Stimulated activated CD4-positive, alpha-beta T cell treated with anti-CD3 and anti-CD28 coated beads, Interleukin-15, amount 100 ng/mL, for 1 hour (primary cell): ENCODE measurements at places on chromosomes 5 and 9.

DNA sequence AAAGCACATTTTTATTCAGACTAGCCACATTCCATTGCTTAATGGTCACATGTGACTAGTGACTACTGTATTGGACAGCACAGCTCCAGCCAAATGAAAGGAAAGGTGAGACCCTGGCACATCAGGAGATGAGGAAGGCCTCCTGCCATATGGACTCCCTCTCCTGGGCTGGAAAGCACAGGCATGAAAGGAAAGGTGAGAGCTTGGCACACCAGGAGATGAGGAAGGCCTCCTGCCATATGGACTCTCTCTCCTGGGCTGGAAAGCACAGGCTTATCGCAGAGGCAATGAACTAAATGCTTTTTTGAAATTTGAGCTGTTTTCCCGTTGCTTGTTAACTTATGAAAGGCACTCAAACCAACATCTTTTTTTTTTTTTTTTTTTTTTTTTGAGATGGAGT is 144.8 kb upstream of the SLC12A2 start:
- no peak for DNase-seq

GRCh38 chr5:117195076-117195475 is 620.5 kb upstream of the SEMA6A start:
- DNase-seq, result no peak

- no peak for DNase-seq
These were observed 24.7 kb upstream of the CNOT6 start for GRCh38 chr5:180469586-180469865.

DNA sequence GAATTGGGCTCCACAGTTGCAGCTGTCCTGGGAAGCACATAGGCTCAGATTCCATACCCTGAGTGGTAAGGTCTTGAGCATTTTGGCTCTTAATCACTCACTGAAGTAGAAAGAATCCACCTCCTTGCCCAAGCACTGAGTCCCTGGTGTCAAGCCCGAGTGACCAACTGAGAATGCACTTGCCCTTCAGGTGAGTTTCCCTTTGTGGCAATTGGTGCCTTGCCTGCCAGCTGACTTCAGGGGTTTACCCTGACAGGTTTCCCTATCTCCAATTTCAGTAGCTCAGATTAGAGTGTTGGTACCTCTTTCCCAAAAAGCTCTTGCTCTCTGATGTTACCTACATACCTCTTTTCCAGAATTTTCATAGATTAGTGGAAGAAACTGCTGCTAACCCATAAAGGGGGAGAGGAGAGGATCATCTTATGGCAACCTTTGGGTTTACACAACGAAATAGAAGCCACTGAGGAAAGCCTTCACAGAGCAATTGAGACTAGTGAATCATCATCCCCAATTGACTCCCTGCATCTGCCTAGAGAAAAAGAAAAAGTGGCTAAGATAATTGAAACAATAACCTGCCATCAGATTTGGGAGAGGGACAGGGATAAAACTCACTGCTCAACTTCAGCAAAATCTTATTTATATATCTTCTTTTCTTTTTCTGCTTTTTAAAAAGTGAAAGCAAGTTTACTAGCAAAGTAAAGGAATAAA is 48.6 kb downstream of the CCL28 start:
- no peak for DNase-seq

DNA sequence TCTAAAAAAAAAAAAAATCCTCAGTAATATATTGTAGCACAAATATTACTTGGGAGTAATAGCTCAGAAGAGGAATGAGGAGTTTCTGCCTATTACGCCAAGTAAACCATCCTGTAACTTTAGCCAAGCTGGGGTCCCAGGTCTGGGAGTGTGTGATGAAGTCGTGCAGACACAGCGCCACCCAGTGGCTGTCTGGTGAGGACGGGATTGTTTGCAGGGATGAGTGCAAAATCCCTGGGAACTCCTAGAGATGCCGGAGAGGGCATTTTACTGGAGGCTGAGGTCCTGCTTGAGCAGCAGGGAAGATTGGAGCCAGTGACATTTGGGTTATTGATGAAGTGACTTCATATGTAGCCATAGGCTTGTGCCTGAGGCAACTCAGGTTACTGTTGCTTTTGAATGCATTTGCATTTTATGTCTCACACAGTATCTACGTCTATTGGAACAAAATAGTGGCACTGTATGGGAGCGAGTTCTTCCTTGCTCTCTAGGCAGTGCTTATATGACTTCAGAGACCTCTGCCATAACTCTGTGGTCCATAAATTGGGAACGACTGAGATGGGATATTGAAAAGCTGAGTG is 72.8 kb downstream of the PSAT1 start:
- DNase-seq, result no peak

GRCh38 chr9:123191680-123192079 is 76.7 kb downstream of the STRBP start:
- no peak for DNase-seq

DNA sequence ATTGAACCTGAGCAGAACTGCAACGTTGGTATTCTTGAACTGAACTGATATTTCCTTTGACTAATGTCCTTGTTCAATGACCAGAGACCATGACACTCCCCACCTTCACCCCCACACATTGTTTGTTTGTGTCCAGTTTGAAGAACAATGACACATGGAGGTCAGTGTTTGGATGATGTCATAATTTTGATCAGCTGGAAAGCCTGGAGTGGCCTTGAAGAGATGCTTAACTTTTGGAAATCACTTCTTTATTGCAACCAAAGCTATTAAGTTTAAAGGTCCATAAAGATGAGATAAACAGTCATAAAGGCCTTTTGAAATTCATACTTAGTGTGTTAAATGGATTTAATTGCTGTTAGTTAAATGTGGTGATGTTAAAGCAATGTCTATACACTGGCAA is 92.7 kb downstream of the TMC1 start:
- DNase-seq, result no peak

- no peak for DNase-seq
These were observed 47.9 kb upstream of the ZBTB43 start for GRCh38 chr9:126756876-126757415.

GRCh38 chr5:122287101-122287500 is 24.9 kb upstream of the SNCAIP start:
- DNase-seq, result no peak

- DNase-seq, result no peak
These were observed 47.0 kb downstream of the KCNV2 start for GRCh38 chr9:2764353-2764752.

DNA sequence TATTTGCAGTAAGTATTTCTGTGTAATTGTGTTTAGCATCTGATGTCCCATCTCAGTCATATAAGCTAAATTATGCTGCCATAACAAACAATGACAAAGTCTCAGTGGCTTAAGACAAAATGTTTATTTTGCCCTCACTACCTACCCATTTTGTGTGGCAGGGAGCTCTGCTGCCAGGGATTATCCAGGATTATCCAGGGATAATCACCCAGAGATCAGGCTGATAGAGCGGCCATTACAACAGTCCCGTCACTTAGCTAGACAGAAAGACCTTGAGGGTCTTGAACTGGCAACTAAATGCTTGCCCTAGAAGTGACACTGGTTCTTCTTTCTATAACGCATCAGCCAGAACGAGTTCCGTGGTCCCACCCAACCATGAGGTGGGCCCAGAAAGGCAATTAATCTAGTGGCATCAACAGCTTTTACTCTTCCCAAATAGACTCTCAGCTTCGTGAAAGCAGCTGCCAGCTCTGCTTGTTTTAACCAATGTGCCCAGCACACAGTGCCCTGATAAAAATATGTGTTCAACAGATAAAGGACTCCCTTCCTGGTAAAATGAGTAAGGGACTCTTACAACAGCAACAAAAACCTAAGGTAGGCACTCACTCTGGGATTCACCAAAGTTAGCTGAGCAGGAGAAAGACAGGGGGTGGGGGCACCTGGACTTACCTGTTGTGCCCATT is 22.8 kb downstream of the CCDC69 start:
- DNase-seq, result no peak

- DNase-seq, result peak; percentile 55
These were observed 27.9 kb downstream of the USP20 start for GRCh38 chr9:129863059-129863690.

DNA sequence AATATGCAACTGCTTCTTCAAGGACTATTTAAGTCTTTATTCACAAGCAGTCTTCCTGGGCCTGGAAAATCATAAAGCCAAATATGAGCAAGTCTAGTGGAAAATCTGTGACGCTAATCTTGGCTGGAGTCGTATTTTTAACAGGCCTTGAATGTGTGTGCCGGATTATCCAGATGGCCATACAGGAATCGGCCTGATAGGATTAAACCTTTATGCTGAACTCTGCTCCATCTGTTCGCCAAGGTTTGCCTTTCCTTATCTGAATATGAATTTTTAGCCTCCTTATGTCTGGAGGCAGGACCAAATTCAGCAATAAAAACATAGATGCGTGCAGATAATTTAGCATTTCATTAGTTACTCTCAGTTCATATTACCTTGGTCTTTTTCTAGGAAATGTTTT is 294.5 kb downstream of the EBF1 start:
- no peak for DNase-seq

- DNase-seq, result no peak
These were observed 360.6 kb downstream of the NR2F1-AS1 start for GRCh38 chr5:93220431-93220830.

- DNase-seq, result no peak
These were observed 3.6 kb upstream of the ENG start for GRCh38 chr9:127858041-127858512.

DNA sequence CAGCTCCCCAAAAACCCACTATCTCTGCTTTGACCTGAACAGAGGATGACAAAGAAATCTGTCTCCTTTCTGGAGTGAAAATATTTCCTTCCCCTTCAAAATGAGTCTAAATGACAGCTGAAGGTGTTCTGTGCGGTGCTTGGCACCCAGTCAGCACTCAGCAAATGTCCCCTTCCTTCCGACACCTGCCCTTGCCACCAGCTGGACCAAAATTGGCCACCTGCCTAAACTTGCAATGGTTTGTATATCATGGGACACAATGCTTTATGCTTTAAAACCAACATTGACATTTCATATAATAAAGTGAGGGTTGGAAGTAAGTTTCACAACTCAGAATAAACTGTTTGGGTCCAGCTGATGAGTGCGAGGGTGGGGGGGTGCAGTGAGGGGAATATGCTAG is 7.5 kb upstream of the TTC1 start:
- no peak for DNase-seq

- DNase-seq, result no peak
These were observed 91.8 kb upstream of the OR13F1 start for GRCh38 chr9:104412238-104412637.

DNA sequence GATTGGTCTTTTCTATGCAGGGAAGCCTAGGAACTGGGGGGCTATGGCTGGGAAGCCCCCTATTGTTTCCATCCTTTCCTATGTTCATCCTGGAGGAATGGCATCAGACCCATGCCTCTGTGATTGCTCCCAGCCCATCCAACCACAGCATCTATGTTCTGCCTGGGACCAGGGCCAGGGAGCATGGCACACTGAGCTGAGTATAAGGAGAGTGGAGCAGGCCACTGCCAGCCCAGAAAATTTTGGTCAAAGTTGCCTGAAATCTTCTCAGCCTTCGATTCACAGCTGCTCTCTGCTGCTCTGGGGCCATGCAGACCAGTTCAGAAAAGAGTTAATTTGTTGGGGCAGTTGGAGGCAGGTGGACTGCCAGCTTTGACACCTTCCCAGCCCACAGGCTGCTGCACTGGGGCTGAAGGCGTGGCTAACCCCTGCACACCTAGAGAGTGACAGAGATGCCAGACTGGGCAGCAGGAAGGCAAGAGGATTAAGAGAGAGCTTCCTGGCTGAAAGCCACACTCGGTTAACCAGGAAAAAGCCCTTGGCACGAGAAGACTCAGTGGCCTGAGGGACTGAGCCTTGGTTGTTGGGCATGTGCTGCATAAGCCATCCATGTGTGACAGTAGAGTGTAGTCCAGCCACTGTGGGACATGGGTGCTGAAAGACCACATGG is 12.1 kb downstream of the TGFBI start:
- no peak for DNase-seq

- no peak for DNase-seq
These were observed 139.7 kb downstream of the FBXO4 start for GRCh38 chr5:42064821-42065220.

DNA sequence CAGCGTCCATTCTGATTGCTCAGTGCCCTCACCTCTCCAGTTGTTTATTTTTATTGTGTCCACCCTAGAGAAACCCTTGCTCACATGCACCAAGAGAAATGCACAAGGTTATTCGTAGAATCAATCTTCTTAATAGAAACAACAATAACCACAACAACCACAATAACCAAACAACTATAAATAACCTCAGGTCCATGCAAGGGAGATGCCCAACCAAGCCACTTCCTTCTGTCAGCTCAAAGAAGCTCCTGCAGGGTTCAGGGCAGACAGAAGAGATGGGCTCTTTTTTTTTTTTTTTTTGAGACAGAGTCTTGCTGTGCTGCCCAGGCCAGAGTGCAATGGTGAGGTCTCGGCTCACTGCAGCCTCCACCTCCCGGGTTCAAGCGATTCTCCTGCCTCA is 14.9 kb upstream of the TCOF1 start:
- no peak for DNase-seq

- DNase-seq, result no peak
These were observed 112.3 kb downstream of the SLC28A3 start for GRCh38 chr9:84228130-84228720.

- DNase-seq, result no peak
These were observed 432 bp downstream of the STARD4 start for GRCh38 chr5:111511831-111512374.

DNA sequence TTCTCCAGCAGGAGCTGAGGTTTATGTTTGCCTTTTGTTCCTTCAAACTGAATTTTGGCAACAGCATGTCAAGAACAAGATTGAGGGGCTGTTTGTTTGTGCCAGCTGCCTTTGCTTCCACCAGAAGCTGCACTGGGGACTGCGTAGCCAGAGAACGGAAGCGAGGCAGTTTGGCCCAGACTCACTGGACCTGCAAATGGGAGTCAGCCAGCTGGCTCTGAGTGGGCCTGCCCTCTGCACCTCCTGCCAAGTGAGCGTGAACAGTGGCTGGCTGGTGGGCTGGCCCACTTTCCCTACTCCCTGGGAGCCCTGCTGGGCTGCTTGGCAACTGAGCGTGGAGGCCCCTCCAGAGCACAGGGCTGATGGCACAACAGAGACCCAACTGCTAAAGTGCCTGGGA is 111.6 kb downstream of the GALNT10 start:
- DNase-seq, result no peak
